ENCODE measurements at places on chromosomes 11 and 22. TPM values are rescaled to one million over a fixed set of nuclear protein-coding genes. Genes with fewer than 3 reads are reported as not detected.

Gene TUBA8
- total RNA-seq = 0.99 TPM

Gene MS4A12
- total RNA-seq = not detected

Gene RFPL1
- not detected for total RNA-seq

DNA sequence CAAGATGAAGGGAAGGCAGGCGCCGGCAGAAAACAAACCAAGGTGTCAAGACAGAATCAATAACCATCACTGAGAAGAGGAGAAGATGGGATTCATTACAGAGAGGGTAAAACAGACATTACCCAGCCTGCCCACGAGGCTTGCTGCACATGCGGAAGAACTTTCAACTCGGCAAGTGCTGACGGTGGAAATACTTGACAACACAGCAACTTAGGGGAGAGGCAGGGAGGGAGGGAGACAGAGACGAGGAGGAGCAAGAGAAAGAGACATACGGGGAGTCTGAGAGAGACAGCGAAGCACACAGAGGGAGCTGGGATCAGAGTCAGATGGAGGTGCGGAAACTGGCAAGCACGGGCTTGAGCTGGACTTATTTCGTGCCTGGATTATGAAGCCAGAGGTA is 129.3 kb upstream of the NECTIN1 start:
- no peak for DNase-seq

GRCh38 chr11:28472904-28473303 is 364.7 kb downstream of the METTL15 start:
- DNase-seq = no peak

DNA sequence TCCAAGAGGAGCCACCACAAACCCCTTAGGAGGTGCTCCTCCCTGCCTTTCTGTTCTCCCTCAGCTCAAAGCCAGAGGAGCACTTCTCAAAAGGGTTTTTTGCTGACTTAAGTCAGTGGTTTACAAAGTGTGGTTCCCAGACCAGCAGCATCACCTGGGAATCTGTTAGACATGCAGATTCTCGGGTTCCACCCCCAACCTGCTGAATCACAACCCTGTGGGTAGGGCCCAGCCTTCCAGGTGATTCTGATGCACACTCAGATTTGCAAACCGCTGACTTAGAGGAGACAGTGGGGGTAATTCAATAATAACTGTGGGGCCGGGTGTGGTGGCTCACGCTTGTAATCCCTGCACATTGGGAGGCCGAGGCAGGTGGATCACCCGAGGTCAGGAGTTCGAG is 22.8 kb downstream of the CREB3L1 start:
- no peak for DNase-seq

GRCh38 chr11:8613036-8613435 is 19.0 kb upstream of the STK33 start:
- DNase-seq = no peak

GRCh38 chr11:59532620-59533019 is 21.3 kb downstream of the OR4D9 start:
- DNase-seq = no peak

DNA sequence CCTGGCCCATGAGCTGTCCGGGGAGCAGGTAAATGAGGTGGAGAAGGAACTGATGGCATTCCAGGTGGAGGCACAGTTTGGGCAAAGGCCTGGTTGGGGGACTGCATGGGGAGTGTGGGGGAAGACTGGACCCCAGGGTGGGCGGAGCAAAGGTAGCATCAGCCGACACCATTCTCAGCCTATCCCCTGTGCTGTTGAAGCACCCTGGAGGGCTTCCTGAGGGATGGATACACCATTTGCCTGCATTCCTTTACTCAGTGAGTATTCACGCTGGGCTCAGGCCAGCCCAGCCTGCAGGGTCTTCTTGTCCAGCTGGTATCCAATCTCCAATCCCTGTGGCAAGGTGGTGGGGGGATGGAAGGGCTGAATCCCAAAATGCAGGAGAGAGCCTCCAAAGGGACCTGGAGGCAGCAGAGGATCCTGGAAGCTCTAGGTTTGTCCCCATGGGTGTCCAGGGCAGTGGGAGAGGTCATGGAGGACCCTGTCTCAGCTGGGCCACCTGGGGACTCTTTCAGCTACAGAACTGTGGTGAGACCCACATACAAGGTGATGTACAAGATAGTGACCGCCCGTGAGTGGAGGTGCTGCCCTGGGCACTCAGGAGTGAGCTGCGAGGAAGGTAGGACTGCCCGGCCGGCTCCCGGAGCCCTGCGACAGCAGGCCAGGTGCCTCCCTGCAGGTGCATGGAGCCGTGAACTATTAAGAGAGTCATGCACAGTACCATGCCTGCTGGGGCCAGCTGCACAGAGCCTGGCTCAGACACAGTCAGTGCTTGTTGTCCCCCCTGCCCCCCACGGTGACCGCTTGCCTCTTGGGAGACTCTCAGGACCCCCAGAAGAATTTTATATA is 9.5 kb downstream of the EMID1 start:
- no peak for DNase-seq

- no peak for DNase-seq
These were observed 112.7 kb upstream of the OR4B1 start for GRCh38 chr11:48103621-48104567.

GRCh38 chr11:11169715-11170351 is 183.2 kb downstream of the CSNK2A3 start:
- no peak for DNase-seq

DNA sequence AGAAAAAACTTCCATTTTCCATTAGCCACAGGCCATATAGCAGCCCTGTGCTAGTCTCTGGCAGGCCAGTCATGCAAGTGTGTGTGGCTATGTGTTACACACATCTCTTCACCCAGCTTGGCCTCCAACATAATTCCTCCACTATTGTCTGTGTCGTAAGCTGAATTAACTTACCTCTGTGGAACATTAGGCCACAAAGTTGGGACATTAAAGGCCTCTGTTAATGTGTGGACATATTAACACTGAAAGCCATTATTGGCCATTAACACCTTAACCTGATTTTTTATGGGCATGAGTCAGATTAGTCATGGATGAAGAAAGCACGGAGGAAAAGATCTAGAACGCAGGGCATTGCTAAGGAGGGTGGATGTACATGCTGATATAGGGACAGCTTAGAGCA is 100.1 kb downstream of the DBX1 start:
- no peak for DNase-seq
